Cortex of kidney (tissue), 1 donor: ENCODE measurements at places on chromosomes 3 and 15.

DNA sequence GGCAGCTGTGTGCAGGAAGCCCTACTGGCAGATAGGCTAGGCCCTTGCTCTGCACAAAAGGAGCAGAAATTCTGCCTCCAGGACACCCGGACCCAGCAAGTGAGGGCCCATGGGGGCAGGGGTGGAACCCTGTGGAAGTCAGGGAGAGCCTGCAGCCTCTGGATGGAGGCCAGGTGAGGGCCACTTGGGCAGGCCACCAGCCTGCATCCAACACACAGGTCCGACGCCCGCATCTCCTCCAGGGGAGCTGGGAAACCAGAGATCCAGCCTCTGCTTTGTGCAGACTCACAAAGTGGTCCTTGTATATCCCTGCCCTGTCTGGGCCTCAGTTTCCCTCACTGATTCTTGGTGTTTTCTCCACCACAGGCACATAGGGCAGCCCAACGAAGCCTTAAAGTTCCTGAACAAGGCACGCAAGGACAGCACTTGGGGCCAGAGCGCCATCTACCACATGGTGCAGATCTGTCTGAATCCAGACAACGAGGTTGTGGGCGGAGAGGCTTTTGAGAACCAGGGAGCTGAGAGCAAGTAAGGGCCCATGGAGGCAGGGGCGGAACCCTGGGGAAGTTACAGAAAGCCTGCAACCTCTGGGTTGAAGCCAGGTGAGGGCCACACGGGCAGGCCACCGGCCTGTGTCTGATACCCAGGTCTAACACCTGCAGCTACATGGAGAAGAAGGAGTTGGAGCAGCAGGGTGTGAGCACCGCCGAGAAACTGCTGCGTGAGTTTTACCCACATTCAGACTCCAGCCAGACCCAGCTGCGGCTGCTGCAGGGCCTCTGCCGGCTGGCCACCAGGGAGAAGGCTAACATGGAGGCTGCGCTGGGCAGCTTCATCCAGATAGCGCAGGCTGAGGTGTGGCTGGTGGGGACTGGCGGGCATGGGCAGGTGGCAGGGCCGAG lies 16.6 kb downstream of the CSRNP1 start:
- no peak for DNase-seq

DNA sequence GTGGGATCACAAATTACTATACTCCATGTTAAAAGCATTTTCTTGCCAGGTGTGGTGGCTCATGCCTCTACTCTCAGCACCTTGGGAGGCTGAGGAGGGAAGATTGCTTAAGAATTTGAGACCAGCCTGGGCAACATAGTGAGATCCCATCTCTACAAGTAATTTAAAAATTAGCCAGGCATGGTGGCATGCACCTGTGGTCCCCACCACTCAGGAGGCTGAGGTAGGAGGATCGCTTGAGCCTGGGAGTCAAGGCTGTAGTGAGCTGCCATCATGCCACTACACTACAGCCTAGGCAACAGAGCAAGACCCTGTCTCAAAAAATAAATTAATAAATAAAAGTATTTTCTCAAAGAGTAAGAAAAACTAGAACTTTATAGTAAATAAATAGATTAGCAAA lies 22.9 kb upstream of the ABHD10 start:
- DNase-seq: no peak

- no peak for DNase-seq
Observed at GRCh38 chr3:60552581-60552980, 698.7 kb downstream of the FHIT start.

DNA sequence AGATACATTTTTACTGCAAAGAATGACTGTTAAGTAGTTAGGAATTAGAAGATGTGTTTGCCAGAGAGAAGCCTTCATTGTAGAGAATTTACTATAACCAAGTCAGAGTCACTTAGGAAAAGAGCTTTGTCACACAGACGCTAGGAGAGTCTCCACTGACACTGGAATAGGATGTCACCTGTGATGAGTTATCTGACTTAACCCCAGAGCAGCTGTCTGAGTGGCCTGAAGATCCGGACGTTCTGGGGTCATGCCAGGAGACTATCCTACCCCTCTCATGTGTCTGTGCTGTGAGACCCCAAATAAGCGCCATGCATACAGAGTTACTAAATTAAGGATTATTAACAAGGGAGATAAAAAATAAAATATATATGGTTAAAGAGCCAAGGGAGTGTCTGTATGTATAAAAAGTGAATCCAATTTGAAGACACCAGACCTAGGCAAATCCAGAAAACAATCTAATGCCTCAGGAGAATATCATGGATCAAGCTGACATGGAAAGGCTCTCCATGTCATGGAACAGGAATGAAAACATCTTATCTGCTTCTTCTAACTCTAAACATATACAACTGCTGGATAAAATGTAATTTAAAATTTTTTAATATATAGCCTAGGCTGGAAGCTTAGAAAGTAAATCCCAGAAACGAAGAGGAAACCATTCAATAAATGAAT lies 43.5 kb downstream of the ITGB5 start:
- DNase-seq: no peak

GRCh38 chr3:69505770-69506407 lies 120.0 kb upstream of the FRMD4B start:
- no peak for DNase-seq

DNA sequence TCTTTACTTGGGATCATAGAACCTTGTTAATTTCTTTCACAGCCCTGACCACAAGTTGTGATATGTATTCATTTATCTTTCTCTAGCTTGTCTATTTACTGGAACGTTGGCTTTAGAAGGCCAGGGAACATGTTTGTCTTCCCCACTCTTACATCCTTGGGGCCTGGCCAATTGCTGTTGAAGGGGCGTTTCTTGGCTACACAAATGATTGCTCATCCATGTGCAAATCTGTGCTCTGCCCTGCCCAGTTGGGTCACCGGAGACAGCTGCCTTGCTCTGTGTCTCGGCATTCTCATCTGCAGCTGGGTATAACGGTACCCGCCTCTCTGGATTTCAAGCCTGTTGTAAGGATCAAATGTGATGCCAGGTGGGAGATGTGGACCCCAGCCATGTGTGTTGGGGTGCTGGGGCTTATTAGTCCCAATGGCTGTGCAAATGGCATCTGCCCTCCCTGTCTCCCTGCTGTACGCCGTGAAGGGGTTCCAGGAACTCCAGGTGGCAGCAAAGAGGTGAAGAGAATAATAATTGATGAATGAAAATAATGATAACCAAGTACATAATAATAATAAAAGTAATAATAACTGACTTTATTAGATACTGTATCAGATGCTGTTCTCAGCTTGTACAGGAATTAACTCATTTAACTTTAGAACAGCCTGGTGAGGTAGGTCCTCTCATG lies 24.0 kb upstream of the TLE3 start:
- no peak for DNase-seq

- no peak for DNase-seq
Observed at GRCh38 chr15:50747523-50747922, 18.0 kb downstream of the SPPL2A start.

- DNase-seq: no peak
Observed at GRCh38 chr15:81024265-81024872, 23.6 kb downstream of the TLNRD1 start.

GRCh38 chr3:129758306-129758705 lies 135.2 kb downstream of the TMCC1 start:
- DNase-seq: no peak

GRCh38 chr3:192543163-192543562 lies 184.2 kb downstream of the FGF12 start:
- no peak for DNase-seq

- DNase-seq: no peak
Observed at GRCh38 chr15:52652286-52652685, 26.9 kb downstream of the ATOSA start.

GRCh38 chr3:62101488-62101887 lies 271.9 kb downstream of the FEZF2 start:
- DNase-seq: no peak

- no peak for DNase-seq
Observed at GRCh38 chr3:71956069-71956340, 171.1 kb upstream of the PROK2 start.

DNA sequence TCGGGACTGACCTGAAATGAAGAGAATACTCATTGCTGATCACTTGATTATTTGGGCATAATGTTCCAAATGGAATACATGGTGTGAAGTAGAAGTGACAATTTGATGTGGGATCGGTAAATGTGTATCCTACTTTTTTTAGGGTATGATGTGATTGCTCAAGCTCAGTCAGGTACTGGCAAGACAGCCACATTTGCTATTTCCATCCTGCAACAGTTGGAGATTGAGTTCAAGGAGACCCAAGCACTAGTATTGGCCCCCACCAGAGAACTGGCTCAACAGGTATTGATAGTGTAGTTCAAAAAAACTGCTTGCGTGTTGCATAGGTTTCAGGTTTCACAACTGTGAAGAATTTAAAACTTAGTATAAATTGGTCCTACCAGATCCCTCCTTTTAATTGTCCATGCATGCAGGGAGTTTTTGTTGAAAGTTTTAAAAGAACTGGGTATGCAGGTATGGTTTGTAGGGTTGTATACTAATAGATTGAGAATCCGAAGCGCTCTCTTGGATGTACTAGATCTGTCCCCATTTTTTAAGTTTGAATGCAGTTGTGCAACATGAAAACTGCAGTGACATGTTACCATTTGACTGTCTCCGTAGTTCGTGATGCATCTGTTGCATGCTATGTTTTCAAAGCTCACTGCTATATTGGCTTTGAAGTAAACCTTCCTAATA lies 1.6 kb downstream of the EIF4A2 start:
- no peak for DNase-seq

- DNase-seq: no peak
Observed at GRCh38 chr3:52062505-52062904, 6.1 kb upstream of the DUSP7 start.

DNA sequence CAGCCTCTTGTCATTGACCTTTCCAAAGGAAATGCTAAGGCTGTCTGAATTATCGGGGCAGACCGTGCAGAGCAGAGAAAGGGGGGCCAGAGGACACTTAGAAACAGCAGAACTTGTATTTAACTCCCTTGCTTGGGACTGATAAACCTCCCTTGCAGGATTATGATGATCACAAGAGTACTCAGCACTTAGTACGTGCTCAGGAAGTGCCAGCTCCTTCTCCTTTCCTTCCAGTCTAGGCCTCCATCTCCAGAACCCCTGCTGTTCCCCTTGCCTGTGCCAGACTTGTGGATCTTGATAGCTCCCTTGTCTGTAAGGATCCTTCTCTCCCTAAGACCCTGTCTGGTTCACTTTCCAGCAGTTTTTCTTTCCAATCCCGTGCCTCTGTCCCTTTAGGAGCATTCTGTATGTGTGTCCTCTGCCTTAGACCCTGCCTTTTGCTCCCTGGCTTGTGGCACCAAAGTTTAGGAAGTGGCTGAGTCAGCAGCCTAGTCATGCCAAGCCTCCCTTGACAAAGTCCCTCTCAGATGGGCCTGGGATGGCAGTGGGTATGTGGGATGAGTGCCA lies 747 bp downstream of the SORD start:
- DNase-seq: no peak

GRCh38 chr3:114558271-114558670 lies 264.4 kb downstream of the TIGIT start:
- DNase-seq: no peak

- no peak for DNase-seq
Observed at GRCh38 chr15:98485451-98485850, 162.9 kb upstream of the IGF1R start.

DNA sequence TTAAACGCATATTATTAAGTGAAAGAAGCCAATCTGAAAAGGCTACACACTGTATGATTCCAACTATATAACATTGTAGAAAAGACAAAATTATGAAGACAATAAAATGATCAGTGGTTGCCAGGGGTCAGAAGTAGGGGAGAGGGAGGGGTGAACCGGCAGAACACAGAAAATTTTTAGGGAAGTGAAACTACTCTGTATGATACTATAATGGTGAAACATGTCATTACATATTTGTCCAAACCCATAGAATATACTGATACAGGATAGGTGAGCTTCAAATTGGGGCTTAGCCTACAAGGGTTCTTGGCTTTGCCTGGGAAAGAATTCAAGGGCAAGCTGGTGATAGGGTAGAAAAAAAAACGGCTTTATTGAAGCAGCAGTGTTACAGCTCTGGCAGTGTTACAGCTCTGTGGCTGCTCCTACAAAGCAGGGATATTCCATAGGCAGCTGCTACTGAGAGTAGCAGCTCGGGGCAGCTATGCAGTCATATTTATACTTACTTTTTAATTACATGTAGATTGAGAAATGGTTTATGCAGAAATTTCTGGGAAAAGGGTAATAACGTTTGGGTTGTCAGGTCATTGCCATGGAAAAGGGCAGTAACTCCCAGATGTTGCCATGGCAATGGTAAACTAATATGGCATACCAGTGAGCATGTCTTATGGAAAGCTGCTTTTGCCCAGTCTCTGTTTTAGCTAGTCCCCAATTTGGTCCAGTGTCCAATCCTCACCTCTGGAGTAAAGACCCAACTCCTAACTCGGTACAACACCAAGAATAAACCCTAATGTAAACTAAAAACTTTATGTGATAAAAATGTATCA lies 125.1 kb upstream of the SLC25A36 start:
- no peak for DNase-seq

DNA sequence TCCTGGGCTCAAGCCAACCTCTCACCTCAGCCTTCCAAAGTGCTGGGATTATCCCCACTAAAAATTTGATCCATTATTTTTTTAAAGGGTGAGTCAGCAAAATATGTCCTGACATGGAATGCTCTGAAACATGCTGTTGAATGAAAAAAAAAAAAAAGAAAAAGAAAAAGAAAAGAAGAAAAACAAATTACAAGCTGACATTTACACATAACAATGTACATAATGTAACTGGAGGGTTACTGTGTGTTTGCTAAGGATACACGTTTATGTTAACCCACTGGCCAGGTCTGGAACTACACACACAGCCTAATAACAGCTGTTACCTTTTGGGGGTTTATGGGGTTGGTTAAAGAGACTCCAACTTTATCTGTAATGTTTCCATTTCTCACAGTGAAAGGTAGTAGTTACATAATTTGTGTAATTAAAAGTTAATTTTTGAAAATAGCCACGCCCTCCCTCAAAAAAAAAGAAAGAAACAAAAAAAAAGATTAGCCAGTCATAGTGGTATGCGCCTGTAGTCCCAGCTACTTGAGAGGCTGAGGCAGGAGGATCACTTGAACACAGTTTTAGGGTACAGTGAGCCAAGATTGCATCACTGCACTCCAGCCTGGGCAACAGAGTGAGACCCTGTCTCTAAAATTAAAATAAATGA lies 3.1 kb upstream of the MESP2 start:
- no peak for DNase-seq

GRCh38 chr3:170726976-170727661 lies 141.2 kb upstream of the SLC7A14 start:
- no peak for DNase-seq

DNA sequence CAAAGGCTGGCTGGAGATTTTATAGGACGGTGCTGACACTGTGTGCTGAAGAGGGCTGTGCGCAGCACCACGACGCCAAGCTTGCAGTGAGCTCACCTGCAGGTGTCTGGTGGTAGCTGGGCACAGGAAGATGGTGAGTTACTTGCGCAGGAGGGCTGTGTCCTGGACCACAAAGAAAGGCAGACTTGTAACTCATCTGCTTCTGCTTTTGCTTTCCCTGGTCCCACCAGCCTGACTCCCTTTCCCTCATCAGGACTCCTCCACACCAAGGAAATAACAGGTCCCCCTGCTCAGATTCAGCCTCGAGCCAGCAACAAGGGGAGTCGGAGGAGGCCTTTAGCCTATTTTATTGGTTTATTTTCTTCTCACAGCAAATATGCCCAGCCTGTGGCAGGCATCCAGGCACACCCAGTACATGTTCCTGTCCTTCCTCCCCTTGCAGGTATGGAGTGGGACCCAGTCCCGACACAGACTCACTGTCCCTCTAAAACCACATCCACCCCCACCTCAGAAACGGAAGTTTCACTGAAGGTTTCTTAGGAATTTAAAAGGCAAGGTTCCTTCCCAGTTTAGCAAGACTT lies 35.6 kb upstream of the FLNB start:
- DNase-seq: no peak

- DNase-seq: no peak
Observed at GRCh38 chr3:138726946-138727730, 107.6 kb downstream of the PIK3CB start.
